ENCODE measurements at places on chromosomes 6 and 20.

GRCh38 chr6:70080443-70081070, 214.2 kb downstream of the COL19A1 start:
- no peak for DNase-seq

GRCh38 chr20:57287007-57287880, 20.8 kb upstream of the BMP7 start:
- DNase-seq, result no peak

- peak; percentile 85 for DNase-seq
Measured at GRCh38 chr20:50146732-50147662, 6.5 kb downstream of the PEDS1 start.

DNA sequence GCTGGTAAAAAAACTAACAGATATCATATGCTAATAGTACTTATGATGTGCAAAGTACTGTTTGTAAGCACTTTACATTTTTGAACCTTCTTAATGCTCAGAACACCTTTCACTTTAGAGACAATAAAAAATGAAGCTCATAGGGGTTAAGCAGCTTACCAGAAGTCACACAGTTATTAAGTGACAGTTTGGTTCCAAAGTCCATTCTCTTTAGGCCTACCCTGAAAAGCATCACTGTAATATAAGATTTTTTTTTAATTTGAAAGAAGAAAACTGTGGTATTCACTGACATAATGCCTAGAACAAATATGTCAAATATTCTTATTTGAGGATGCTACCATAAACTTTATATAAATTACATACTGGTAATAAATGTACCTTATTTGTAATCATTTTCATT, 127.6 kb upstream of the RUNX2 start:
- no peak for DNase-seq

DNA sequence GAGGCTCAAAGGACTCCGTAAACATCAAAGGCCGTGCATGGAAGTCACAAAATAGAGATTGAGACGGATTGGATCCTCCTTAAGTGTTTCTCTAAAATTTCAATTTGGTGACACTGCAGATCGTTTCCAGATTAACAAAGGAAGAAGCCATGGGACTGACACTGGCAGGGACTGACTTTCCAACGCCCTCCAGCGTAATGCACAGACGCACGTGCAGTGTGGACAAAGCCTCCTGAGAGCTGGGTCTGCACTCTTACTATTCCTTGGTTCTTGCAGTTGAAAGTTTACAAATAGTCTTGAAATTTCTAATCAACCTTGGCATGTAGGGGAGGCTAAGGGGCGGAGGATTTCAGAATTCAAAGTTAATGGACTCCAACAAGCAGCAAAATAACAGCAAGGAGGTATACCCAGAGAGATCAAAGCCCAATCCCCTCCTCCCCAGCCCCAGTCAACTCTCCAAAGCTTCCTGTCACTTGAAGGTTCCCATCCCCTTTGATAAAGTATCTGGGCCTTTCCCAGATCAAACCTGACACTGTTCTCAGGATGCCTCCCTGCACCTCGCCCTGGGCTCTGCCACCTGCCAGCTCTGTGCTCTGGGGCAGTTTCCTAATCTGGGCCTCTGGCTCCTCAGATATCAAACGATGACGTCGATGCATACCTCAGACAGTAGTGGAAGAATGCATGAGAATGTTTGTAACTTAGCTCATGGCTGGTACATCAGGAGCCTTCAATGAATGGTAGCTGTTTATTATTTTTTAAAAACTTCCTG, 106.5 kb upstream of the TRAF3IP2 start:
- no peak for DNase-seq

DNA sequence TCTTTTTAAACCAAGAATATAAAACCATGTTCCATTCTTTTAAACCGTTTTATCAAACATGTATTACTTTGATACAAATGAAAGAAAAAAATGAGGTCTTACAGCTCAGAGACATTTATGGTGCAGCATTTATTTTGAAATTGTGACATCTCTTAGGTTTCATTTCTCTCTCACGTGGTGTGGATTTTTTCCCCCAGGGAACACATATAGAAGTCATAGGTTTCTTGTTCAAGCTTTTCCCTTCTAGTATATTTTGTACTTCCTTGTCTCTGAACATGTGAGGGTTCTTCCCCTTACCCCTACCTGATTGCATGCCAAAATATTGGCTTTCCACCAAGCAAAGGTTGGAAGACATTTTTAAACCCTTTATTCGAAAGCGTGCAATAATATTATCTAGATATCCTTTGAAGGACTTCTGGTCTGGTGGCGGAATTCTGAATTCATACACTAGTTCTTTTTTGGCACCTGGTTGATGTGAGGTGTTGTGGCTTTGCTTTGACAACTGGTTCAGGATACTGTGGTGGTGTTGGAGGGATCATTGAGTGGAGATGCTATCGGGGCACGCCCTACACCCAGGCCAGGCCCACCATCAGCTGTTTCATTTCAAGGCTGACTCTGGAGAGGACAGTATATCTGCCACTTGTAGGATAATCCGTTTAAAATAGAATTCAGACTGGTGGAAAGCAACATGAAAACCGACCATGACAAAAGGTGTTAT, 5.6 kb upstream of the FAM50B start:
- DNase-seq, result no peak

GRCh38 chr20:5044075-5044620, 42.8 kb upstream of the SLC23A2 start:
- no peak for DNase-seq

DNA sequence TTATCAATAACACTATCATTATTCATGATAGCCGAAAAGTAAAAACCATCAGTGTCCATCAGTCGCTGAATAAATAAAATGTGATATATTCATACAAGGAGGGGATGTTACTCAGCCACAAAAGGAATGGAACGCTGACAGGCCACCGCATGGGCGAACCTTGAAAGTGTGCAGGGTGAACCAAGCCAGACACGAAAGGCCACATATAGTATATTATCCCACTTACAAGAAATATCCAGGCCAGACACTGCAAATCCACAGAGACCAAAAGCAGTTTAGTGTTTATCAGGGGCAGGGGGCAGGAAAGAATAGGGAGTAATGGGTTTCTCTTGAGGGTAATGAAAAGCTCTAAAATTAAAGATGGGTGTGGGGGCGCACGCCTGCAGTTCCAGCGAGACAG, 5.7 kb downstream of the SOX18 start:
- DNase-seq, result no peak

- no peak for DNase-seq
Measured at GRCh38 chr6:128515550-128516513, 4.6 kb downstream of the PTPRK start.

DNA sequence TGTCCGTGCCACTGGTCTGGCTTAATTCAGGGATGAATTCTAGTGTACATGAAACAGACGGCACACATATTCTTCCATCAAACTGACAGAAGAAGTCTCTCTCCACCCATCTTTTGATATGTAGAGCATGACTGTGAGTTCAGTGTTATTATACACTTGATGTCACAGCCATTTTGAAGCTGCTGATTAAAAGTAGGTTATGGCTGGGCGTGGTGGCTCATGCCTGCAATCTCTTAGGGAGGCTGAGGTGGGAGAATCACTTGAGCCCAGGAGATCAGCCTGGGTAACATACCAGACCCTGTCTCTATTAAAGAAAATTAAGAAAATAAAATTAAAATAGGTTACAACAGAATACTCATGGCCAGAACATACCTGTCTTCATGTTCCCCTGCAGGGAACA, 20.7 kb downstream of the C6orf15 start:
- DNase-seq, result no peak

DNA sequence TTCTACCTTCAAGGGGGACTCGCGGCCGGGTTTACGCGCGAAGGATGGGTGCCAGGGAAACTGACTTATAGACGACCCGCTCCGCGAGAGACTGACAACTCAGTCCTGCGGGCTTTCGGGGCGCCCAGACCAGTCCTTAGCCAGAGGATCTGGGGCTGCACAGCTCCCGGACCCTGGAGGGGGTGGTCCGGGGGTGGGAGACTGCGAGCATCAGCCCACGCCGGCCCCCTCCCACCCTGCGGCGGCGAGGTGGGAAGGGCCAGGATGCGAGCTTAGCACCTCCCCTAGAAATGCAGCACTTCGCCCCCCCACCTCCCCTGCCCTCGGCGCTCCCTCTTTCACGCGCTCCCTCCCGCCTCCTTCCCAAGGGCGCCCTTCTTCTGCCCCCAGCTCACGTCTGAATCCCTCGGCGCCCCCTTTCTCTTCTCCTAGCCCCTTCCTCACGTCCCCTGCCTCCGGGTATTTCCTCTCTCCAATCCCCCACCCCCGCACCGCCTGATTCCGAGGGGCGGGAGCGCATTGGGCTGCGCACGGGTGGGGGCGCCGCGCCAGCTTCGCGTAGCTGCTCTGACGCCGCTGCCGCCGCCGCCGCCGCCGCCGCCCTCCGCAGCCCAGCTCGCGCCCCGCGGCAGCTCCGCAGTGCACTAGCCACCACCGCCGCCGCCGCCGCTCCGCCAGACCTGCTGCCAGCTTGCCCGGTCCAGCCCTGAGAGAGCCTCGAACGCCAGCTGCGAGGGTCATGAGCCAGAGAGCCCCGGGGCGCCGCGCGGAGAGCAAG, at the start of gene SLC32A1:
SLC32A1 (plus strand) TSS at position 639 of the 778 bp plus-strand sequence. CDS start 239 bp downstream, outside the sequence.
- no peak for DNase-seq

All from CD4-positive, alpha-beta T cell treated with Interleukin-1 beta for 1 hour (primary cell).